ENCODE measurements at places on chromosomes 7 and 10. TPM values are rescaled to one million over a fixed set of nuclear protein-coding genes. Genes with fewer than 3 reads are reported as not detected.

DNA sequence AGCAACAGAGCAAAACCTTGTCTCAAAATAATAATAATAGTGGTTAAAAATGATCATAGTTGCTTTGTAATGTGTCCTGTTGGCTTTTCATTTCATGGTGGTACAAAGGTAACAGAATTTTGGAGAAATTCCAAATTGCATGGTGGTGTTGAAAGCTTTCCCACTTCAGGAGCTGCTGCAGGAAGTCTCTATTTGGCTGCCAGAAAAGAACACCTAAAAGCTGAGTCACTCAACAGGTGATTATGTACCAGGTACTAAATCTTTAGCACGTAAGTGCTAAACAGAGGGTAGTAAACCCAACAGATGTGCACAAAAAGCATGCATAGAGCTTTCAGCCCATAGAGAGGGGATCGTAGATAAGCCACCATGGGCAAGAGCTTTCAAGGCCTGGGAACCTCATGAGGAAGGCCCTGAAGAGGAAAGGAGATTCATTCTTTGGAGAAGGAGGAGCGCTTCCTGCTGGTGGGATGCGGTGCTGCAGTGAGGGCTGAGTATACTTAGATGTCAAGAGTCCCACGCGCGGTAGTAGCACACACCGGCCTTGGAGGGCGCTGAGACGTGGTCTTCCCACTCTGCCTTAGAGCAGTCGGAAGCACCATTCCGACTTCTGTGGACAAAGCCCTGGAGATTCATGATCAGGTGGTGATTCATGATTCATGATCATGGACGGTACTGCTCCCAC lies 118.7 kb downstream of the RALA start:
- DNase-seq: no peak
- H3K27me3 ChIP-seq: no peaks in the 10 kb centered on the region
- no peak overlapping the region for H3K27ac ChIP-seq

GRCh38 chr7:97024209-97025129 lies at the start of gene DLX5:
DLX5 (minus strand) TSS chr7:97024831; CDS start chr7:97024623, 208 bp downstream.
- H3K36me3 ChIP-seq: peaks cover 32% of the 10 kb centered on the region
- H3K27ac ChIP-seq: peak within 1 kb of the TSS; percentile 15
- peak within 1 kb of the TSS; percentile 61 for H3K4me3 ChIP-seq
- peaks cover 43% of the 10 kb centered on the region for H3K4me1 ChIP-seq
- peak; percentile 82 for DNase-seq

- H3K36me3 ChIP-seq: no peaks in the 10 kb centered on the region
- no peak overlapping the region for H3K4me3 ChIP-seq
- DNase-seq: no peak
Observed at GRCh38 chr7:31602041-31602625, 84.9 kb upstream of the PPP1R17 start.

TRIM8 gene
- 93.3 TPM for total RNA-seq

GRCh38 chr7:129468547-129468946 lies 33.8 kb upstream of the SMKR1 start:
- no peak for DNase-seq
- peaks cover 14% of the 10 kb centered on the region for H3K36me3 ChIP-seq
- H3K4me3 ChIP-seq: no peak overlapping the region
- no peak overlapping the region for H3K27ac ChIP-seq
- H3K4me1 ChIP-seq: no peaks in the 10 kb centered on the region

GRCh38 chr7:158649279-158649678 lies 55.3 kb downstream of the NCAPG2 start:
- peaks cover 83% of the 10 kb centered on the region for H3K36me3 ChIP-seq
- H3K27ac ChIP-seq: peak overlapping the region; percentile 81
- peaks cover 35% of the 10 kb centered on the region for H3K4me1 ChIP-seq
- H3K4me3 ChIP-seq: no peak overlapping the region
- H3K27me3 ChIP-seq: no peaks in the 10 kb centered on the region

- no peak overlapping the region for H3K27ac ChIP-seq
- no peaks in the 10 kb centered on the region for H3K4me1 ChIP-seq
- H3K27me3 ChIP-seq: no peaks in the 10 kb centered on the region
- no peaks in the 10 kb centered on the region for H3K36me3 ChIP-seq
Observed at GRCh38 chr7:128875523-128875948, 12.9 kb downstream of the ATP6V1F start.

Measured in SJSA1 (cell line).